ENCODE measurements at places on chromosomes 5 and 9.
A peak's percentile ranks its signal among the peaks of the same experiment; 100 is the strongest.

GRCh38 chr5:169272111-169272510 is 28.8 kb downstream of the SLIT3 start:
- DNase-seq = no peak

- no peak for DNase-seq
These were observed 73.9 kb downstream of the PRELID2 start for GRCh38 chr5:145761254-145761653.

DNA sequence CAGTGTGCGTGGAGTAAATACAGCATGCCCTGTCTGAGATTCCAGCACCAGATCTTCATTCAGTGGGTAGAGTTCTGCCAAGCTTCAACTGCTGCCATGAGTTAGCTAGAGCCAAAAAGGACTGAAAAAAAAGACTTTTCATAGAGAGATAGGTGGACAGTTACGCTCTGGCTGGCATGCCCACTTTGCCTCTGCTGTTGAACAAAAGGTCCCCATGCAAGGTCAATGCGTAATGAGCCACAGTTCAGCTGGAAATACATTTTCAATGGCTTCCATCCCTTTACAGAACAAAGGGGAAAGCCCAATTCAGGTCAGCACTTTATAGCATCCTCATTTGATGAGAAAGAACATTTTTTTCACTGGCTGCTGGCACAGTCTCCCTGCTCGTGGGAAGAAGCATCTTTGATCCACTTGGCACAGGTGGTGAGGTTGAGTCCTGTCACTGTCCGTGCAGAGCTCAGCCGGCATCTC is 86.9 kb upstream of the ERCC6L2 start:
- no peak for DNase-seq

GRCh38 chr9:21811914-21812313 is 9.5 kb downstream of the MTAP start:
- no peak for DNase-seq

GRCh38 chr5:163135849-163136248 is 301.5 kb upstream of the CCNG1 start:
- DNase-seq = no peak

DNA sequence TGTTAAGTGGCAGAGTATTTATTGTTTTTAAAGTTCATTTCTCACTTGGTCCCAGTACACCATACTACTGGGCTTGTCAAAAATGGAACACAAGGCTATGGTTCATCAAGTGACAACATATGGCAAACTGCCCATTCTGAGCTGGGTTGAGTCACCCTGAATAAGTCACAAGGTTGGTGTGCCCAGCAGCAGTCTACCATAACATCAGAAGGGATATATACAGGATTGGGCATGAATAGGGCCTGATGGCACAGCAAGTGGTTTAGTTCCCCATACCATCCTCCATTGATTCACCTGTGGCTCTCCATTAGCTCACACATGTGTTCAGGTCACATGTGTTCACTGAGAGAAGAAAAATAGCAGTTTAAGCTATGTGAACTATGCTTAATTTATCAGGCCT is 249.8 kb upstream of the PRDM9 start:
- DNase-seq = no peak

GRCh38 chr9:16579872-16580432 is 290.5 kb downstream of the BNC2 start:
- DNase-seq = no peak

- peak; percentile 1 for DNase-seq
These were observed 57.5 kb downstream of the ZNF510 start for GRCh38 chr9:96720435-96720834.

GRCh38 chr9:70959366-70959765 is 162.1 kb downstream of the TRPM3 start:
- no peak for DNase-seq

DNA sequence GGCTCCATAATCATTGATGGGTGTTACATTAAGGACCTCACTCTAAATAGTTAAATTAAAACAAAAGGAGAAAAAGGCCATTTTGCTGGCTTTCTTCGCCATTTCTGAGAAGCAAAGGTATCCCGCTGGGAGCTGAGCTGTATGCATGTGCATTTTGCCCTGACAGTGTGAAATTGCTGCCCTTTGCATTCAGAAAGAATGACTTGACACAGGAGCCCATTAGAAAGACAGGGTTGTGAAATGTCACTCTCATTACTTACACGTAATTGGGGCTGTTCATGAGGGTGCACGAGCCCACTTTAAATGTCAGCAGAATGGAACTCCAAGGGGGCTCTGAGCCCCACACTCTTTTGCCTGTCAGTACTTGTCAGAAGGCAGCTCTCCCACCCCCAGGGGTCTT is 85.0 kb downstream of the SEMA4D start:
- no peak for DNase-seq

DNA sequence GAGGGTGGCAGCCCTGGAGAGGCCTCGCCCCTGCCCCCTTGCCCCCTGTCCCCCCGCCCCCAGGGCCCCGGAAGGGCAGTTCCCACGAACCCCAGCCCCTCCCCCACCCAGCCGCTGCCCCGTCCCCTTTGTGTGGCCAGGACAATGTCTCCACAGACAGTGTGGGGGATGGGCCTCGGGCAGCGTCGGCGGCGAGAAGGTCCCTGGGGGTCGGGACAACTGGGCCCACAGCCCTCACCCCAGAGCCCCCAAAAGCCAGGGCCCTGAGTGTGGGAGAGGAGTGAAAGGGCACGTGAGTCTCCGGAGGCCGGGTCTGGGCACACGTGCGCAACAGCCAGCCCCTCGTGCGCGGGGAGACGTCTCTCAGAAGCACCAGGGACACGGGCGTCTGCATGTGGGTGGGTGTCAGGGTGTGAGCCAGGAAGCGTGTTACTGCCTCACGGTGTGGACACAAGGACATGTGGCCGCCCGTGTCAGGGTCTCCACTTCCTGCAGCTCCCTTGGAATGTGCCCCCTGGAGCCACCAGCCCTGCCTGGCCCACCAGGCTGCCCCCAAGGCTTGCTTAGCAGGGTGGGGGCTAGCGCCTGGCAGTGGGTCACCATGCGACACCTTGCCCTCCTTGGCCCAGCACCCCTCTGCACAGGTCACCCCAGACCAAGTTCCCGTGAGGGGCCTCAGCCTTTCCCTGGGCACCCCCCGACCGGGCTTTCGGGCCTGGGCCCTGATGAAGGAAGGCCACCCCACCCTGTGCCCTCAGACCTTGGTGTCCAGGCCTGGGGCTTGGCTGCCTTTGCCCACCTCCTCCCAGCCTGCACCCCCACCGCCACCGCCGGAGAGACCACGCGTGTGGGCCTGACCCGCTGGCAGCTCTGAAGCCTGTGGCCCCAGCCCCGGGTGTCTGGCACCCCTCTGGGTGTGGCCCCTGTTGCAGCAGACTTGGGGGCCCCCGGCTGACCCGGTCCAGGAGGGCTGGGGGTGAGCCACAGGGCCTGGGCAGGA is 12.8 kb upstream of the NRARP start:
- DNase-seq = no peak

GRCh38 chr5:91049800-91050199 is 333.3 kb downstream of the ARRDC3 start:
- no peak for DNase-seq

DNA sequence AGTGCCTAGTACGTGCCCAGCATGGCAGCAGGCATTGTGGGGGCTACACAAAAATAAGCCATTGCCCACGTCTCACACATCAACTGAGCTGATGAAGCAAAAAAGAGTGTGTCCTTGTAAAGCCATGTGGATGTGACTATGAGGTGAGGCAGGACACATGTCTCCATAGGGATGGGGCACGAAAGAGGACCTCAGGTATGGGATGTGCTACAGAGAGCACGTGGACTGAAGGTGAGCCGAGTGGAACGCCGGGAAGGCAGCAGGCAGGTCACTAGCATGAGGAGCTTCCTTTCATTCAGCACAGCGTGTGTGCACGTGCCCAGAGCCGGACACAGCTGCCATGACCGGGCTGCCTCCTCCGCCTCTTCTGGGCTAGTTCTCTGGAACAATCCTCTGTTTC is 429.8 kb downstream of the SPOCK1 start:
- DNase-seq = no peak

All from stimulated activated naive CD4-positive, alpha-beta T cell (primary cell).